ENCODE measurements at places on chromosomes 6 and 20.
A peak's percentile ranks its signal among the peaks of the same experiment; 100 is the strongest.

GRCh38 chr20:21272679-21273078 is 30.5 kb upstream of the XRN2 start:
- no peak for DNase-seq

GRCh38 chr6:74356391-74356790 is 660.4 kb downstream of the CD109 start:
- no peak for DNase-seq

DNA sequence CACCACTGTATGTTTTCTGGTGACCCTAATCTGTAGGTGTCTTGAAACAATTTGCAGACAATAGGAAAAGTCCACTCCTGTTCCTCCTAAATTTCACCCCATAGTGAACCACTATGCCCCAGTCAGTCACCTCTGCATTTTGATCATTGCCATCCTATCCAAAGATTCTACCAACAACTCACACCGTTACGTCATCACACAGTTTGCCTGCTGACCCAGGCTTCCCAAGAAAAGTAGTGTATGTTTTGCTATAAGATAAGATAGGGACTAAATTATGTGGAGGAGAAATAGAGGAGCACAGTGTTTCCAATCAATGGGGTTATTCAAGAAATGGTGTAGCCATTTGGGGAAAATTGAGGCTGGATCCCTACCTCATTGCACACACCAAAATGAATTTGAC is 58.8 kb downstream of the GNAS start:
- peak; percentile 10 for DNase-seq

- no peak for DNase-seq
Measured at GRCh38 chr20:19993958-19994669, 23.0 kb upstream of the NAA20 start.

GRCh38 chr6:116090251-116090650 is 10.4 kb upstream of the NT5DC1 start:
- DNase-seq: no peak

GRCh38 chr6:128427139-128427538 is 93.3 kb downstream of the PTPRK start:
- no peak for DNase-seq

- no peak for DNase-seq
Measured at GRCh38 chr20:46639587-46639986, 11.7 kb downstream of the SLC13A3 start.

All from CD4-positive, alpha-beta T cell treated with Interleukin-1 beta for 1 hour (primary cell).